ENCODE measurements at places on chromosomes 2 and 18.

GRCh38 chr2:10167316-10167715, 44.8 kb downstream of the RRM2 start:
- no peak for DNase-seq

DNA sequence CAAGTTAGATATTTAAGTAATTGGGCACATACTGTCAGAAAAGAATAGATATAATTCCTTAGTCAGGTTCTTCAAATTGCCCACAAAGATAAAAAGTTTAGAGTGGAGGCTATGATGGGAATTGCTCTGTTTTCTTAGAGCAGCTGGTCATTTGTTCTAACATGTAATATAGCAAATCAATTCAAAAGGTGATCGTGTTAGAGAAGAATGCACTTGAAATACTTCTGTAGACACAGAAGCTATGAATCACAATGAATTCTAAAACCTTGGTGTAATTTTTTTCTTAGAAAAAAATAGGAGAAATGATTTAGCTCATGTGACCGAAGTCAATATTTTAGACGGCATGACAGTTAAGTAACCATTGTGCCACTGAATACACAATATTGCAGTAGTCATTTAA, 918.1 kb upstream of the LRATD1 start:
- no peak for DNase-seq

GRCh38 chr2:18519914-18520450, 40.5 kb downstream of the RDH14 start:
- no peak for DNase-seq

DNA sequence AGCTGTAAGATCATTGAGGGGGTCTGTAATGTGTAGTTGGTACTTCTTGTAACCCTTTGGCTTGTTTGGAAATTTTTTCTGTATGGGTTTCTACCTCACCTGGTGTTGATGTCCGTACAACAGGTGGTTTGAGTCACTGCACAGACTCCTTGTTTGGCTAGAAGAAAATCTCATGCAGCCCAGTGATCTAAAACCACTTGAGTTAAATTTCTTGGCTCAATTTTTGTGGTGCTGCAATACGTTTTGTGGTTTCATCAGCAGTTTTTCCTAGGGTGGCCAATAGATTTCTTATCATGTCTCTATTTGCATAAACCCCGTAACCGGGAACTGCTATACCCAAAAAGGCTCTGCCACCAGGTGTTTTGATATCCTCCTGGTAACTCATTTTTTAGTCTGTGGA, 43.4 kb downstream of the CERS6 start:
- DNase-seq, result no peak

DNA sequence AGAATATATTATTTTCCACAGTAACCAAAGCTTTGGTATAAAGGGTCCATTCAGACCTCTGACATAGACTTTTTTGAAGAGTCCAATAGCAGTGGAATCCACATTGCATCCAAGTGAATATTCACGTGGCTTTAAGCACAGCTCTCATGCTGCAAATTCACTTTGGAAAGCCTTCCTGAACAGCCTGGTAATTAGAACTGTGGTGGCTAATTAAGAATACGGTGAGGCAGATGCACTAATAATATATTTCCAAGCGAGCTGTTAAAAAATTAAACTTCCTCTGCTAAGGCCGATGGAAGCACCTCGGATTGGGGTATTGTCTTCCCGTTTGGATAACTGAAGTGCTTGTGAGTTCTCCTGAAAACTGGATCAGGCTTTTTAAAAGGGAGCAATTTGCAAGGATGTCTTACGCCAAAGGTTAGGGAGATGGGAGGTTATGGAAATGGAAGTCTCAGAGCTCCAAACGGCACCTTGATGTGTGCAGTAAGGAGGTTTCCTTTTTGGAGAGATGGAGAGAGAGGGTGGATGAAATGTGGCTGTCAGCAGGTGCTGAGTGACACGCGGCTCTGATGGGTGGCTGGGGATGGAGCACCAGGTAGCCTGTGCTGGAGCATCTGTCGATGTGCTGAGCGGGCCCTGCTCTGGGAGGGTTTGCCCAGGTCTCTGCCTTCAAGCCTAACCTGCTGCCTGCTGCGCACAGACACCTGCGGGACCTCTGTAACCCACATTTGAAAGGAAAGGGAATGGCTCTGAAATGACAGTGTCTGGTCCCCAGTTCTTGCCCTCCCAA, 37.5 kb downstream of the CABLES1 start:
- DNase-seq, result no peak

GRCh38 chr18:38932752-38933151, 1367.2 kb upstream of the CELF4 start:
- DNase-seq, result no peak

DNA sequence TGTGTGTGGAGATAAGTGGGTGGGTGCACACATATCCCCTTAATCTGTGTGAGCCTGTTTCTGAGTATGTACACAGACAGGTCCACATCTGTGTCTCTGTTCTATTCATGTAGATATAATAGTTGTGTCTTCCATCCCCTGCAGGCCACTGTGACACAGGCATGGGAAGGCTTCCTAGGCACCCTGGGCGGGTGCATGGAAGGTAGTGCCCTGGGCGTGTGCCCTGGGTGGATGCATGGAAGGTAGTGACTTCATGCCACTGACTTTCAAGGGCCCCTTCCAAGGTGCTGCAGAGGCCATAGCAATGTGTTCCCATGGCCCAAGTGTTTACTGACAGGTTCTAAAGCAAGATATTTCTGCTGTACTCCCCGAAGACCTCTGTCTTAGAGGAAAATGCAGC, 462.5 kb upstream of the HS6ST1 start:
- DNase-seq, result no peak

- no peak for DNase-seq
Observed at GRCh38 chr18:51721388-51721787, 523.9 kb upstream of the MEX3C start.

DNA sequence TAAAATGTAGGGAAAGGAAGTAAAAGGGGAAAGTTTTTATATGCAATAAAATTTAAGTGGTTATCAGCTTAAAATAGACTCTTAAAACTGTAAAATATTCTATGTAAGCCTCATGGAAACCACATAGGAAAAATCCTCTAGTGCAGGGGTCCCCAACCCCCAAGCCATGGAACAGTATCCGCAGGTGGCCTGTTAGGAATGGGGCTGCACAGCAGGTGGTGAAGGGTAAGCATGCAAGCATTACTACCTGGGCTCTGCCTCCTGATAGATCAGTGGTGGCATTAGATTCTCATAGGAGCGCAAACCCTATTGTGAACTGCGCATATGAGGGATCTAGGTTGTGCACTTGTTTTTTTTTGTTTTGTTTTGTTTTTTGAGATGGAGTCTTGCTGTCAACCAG, 1409.3 kb upstream of the CDH2 start:
- DNase-seq, result no peak

DNA sequence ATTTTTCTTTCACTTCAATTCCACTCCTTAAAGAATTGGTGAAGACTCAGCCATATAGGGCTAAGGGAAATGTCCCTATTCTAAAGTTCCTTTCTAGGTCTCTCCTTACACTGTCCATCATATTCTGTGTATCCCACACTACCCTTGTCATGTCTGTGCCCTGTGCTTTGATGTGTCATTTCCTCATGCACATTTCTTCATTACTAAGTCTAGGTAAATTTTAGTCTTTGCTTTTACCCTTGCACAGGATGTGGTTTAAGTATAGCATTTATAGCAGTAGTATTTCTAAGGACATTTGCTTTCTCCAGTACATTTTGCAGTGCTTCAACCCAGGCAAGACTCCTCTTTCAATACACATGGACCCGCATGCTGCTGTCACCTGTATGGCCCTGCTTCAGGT, 221.5 kb upstream of the ACVR2A start:
- DNase-seq, result no peak

DNA sequence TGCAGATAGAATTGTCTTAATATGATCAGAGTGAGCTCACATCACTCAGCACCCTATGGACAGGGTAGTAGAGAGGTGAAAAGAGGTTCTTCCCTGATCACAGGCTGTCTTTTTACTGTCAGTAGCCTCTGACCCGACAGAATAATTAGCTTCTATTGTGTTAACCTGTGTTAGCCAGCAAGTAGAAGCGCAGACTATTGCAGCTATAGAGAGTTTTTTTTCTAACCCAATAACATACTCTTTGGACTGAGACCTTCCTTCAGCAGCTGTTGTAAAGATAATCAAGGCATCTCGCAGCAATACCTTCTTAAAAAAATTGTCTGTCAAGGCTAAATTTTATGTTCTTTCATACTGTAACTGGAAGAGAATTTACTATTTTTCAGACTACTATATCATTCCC, 670.4 kb downstream of the ADCYAP1 start:
- no peak for DNase-seq
